ENCODE measurements at places on chromosomes 16 and 17.
A peak's percentile ranks its signal among the peaks of the same experiment; 100 is the strongest.

- DNase-seq = no peak
Observed at GRCh38 chr17:33099252-33099651, 107.6 kb downstream of the SPACA3 start.

DNA sequence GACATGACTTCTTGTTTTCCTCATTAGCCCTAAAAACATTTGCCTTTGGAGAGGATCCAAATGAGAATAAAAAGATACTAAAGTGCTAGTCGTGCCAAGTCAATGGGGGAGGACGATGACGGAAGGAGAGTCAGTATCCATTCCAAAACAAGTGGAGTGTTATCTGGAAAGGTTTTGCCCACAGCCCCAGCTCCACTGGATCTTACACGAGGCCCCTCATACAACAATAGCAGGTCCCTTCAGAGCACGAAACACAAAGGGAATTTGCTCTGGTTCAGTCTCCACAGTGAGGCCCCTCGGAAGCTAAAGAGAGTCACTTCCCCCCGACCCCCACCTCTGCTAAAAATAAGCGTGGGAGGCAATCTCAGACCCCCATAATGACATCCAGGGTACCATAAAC is 496.9 kb upstream of the ZFHX3 start:
- DNase-seq = no peak

DNA sequence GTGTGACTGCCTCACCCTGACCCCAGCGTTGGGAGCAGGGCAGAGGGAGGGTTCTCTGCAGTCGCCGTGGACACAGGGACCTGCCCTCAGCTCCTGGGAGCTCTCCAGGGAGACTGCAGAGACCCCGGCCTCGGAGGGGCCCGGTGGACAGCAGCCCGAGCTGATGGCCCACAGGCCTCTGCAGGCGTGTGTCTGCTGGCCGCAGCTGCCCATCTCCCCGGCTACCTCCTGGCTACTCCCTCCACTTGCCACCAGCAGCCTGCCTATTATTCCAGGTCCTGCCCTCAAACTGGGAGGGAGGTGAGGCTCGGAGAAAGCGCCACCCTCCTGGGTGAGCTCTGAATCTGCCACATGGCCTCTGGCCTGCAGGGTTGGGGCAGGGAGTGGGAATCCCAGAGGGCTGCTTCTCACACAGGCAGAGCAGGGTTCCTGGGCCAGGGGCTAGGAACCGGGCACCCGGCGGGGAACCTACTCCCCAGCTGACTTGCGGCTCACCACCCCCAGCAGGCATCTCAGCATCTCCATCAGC is 7.2 kb downstream of the SLC16A5 start:
- no peak for DNase-seq

GRCh38 chr16:28526201-28527099 is 12.3 kb downstream of the NUPR1 start:
- no peak for DNase-seq

- no peak for DNase-seq
Observed at GRCh38 chr16:81449241-81449640, 4.6 kb downstream of the CMIP start.

- DNase-seq = no peak
Observed at GRCh38 chr17:42830971-42831370, 2.2 kb upstream of the PSME3 start.

GRCh38 chr16:68022278-68022727 is 729 bp downstream of the DDX28 start:
- DNase-seq = no peak

DNA sequence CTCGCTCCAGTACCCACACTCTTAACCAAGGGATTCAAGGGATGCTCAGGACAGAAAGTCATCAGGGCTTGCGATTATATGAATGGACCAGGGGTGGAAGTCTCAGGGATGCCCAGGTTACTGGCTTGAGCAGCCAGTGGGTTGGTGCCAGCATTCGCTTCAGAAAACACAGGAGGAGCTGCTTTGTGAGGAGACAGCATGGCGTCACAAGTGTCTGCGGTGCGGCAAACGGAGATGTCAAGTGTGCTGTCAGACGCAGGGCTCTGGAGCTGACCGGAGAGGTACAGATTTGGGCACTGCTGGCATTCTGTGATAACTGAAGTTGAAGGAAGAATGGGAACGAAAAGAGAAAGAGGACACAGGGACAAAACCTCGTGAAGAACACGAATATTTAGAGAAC is 4.1 kb downstream of the MARCHF10 start:
- DNase-seq = no peak

DNA sequence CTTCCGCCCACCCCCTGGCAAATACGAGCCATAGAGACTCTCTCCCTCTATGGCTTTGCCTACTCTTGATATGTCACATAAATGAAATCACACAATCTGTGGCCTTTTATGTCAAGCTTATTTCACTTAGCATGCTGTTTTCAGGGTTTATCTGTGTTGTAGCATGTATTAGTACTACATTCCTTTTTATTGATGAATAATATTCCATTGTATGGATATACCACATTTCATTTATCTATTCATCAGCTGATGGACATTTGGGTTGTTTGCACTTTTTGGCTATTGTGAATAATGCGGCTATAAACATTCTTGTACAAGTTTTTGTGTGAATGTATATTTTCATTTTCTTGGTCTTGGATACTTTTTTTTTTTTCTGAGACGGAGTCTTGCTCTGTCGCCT is 37.0 kb upstream of the DHX8 start:
- DNase-seq = no peak

DNA sequence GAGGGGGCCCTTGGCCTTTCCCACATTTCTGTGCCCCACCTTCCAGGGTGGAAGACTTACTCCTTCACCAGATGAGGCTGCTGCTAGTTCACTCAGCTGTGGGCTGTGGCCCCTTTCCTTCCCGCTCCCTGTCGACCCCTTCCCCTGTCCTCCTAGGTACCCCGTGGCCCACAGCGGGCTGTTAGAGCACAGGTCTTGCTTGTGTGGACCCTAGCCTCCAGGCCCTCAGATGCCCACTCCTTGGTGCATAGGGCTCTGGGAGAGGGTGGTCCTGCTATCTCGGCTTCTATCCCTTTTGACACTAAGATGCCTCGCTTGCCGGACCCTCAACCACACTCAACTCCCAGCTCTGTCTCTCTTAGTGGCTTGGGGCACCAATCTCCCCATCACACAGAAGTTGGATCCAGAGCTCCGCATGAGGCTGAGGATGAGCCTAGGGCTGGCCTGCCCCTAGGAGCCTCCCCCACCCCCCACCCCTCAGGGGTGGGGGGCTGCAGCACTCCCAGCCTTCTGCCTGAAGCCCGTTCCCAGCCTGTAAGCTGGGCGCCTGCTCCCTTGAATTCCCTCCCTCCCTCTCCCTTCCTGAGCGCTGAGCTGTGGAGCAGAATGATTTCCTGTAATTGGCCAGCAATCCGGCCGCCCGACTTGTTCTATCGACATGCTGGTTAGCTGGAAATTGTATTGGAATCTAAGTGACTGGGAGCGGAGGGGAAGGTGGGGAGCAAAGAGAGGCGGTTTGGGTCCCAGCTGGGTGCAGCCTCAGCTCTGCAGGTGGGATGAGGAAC is 30.9 kb downstream of the DCAKD start:
- no peak for DNase-seq

DNA sequence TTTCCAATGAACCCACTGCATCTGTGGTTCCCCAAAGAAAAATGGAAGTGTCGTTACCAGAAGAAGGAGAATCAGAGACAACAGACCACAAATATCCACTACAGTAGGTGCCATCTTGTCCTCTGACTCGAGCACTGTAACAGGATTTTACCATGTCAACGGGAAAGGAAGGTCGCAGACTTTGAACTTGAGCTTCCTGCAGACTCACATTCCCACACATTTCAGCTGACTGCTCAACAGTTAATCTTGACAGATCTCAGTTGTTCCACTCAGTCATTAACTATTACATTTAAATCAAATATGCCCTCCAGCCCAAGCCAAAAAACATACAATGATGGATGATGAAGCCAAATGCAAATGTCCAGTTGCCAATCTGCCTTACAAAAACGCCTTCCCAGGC is 37.0 kb downstream of the GAS7 start:
- DNase-seq = no peak

DNA sequence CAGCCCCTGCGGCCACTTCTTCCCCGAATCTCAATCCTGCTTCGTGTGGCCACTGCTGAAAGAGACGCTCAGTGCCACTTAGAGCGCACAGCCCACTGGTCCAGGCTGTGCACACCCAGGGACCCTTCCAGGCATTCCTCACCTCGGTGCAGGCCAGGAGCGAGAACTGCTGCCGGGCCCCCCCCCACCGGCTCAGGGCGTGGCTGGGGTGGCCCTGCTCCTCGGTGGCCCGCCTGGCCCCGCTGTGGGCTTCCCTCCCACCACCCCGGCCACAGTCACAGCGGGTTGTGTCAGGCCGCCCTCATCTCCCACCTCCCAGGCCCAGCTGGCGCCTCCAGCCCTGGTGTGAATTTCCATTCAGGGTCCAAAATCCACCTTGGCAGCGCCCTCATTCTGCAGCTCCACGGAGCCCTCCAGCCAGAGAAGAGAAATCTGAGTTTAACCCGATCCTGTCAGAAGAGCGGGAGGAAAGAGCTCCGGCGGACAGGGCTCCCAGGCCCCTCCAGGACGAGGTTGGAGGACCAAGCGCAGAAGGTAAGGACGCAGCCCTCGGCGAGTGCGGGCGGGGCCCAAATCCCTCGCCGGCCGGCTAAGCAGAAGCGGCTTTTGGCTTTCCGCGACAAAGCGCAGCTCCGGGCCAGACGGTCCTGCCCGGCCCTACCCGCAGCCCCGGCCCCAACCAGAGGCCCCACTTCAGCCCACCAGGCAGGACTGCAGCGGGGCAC is 12.0 kb downstream of the TBC1D16 start:
- DNase-seq = no peak

- no peak for DNase-seq
Observed at GRCh38 chr17:12605222-12605621, 60.5 kb upstream of the MYOCD start.

DNA sequence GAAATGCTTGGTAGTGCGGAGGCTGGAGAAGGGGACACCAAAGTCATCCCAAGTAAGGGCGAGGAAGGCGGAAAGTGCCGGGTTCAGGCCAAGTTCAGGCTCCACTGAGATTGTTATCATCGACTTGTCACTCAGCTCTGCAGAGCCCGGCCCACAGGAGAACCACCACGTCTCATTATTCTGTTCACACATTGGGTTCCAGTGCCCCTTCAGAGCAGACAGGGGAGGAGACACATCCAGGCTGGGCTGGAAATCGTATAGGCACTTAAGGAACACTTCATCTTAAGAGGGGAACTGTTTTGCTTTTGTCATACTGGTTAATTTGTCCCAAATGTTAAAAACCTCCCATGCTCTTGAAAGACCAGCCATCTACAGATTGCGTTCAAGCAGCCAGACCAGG is 118.3 kb upstream of the ADAMTS18 start:
- no peak for DNase-seq

GRCh38 chr16:9934723-9935508 is 247.3 kb downstream of the GRIN2A start:
- DNase-seq = no peak

DNA sequence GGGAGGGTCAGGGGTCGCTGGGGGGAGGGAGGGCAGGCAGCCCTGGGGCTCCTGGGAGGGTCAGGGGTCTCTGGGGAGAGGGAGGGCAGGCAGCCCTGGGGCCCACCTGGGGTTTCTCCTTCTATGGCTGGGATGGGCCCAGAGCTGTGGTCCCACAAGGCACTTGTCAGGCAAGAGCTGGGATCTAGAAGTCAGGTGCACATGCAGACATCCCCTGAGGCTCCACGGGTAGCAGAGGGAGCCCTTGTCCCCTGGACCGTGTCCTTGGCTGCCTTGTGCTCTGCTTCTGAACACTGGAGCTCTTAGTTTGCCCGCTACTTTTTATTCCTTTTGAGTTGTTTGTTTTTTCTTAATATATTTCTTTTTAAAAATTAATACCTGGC is 1.8 kb downstream of the TUBB3 start:
- no peak for DNase-seq

DNA sequence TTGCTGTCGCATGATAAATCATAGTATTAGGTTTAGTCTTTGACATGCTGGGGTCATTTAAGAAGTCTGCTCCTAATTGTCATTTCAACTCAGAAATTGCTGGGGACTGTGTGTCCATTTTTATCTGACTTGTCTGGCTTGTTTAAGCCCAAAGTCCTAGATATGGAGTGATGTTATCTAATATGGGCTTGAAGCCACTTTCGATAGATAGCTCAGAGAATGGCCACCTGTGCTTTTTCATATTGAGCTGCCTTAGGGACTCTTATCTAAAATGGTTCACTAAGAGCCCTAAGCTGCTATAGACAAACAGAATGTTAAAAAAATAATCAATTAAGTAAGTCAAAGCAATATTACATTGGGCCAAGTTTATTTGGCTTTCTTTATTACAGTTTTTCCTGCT is 81.6 kb upstream of the CNTNAP4 start:
- no peak for DNase-seq

DNA sequence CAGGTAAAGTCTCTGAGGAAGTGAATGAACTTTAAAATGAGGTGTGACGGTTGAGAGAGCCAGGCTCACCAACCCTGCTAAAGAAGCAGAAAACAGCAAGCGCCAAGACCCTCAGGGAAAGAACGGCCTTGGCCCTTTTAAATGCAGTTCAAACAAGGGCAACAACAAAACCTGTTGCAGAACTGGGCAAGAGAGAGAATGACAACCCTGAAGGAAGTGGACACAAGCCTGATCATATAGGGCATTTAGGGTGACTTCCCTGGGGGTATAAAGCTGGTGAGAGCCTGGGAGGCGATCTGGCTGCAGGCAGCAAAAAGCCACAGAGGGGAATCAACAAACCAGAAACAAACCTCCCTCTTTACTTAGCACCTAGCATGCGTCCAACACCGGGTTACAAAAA is 1.0 kb downstream of the CPPED1 start:
- DNase-seq = no peak

- DNase-seq = no peak
Observed at GRCh38 chr17:34579979-34580684, 750 bp downstream of the TMEM132E start.

- no peak for DNase-seq
Observed at GRCh38 chr17:21018894-21019293, 23.9 kb downstream of the USP22 start.

- DNase-seq = no peak
Observed at GRCh38 chr17:76972046-76972641, 103.9 kb downstream of the MGAT5B start.

- DNase-seq = no peak
Observed at GRCh38 chr16:79026117-79026516, 574.4 kb downstream of the MAF start.

GRCh38 chr17:45722161-45722560 is 62.0 kb upstream of the CRHR1 start:
- peak; percentile 34 for DNase-seq

All from SW480 (cell line).